ENCODE measurements at places on chromosomes 2 and 18.

DNA sequence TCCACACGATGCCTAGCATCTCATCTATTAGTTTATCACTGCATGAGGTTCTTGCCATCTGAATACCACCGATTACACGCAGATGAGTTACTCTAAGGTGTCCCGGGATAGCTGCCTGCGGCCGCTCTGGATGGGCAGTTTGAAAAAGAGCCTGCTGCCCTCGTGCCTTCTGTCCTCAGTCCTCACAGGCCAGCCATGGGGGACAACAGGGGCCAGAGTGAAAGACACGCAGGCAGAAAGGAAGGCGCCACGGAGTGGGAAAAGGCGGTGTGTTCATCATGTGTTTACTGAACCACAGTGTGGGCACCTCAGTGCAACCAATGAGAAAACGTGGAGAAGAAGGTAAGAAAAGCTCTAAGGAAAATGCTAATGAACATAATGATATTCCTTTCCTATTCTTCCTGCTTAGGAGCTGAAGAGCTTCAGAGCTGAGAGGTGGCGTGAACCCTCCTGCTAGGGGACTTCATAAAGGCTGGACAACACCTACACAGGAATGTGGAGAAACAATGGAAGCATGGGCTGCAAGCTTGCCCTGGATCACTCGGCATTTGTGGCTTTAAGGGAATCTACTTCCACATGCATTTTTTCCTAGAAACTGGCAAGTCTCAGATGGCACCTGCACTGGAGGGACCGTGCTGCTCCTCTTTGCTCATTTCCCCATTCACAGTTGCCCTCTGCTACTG lies 50.9 kb downstream of the CABYR start:
- DNase-seq: no peak

DNA sequence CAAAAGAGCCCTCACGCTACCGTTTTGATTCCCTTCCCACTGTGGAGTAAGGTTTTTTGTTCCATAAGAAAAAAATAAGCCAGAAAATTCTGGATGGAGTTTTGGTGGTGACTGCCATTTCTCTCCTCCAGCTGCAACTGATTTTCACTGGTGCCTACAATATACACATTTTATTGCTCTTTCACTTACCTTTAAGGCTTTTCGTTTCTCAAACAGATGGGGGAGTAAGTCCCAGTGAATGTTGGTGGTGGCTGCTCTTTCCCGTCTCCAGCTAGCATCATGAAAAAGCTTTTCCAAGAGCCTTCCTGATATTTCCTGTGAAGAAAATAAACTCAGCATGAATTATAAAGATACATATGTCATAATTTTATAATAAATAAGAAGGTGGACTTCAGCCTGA lies 932.5 kb upstream of the PIK3C3 start:
- no peak for DNase-seq

DNA sequence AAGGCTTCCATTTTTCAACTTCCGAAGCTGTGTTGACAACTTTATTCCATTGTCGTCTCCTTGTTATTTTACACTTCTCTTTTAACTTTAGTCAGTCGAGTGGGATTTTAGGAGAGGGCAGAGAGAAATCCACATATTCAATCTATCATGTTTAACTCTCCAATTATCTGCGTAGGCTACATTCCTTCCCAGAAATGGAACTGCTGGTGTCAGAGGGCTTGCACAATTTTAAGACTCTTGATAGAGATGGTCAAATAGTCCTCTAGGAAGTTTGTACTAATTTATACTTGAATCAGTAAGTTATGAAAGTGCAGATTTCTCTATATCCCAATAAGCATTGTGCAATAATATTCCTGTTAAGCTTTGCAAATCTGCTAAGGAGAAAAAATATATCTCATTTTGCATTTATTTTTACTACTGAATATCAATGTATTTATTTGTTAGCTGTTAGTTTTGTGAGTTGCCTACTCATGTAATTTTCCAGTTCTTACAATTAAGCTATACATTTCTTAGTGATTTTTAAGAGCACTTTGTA lies 95.6 kb downstream of the CYP26B1 start:
- DNase-seq: no peak

GRCh38 chr2:49940626-49941025 lies 786.3 kb upstream of the FSHR start:
- DNase-seq: no peak

- no peak for DNase-seq
Observed at GRCh38 chr2:64950226-64951160, 38.7 kb upstream of the SLC1A4 start.

GRCh38 chr18:69757733-69758132 lies 189.9 kb downstream of the CD226 start:
- no peak for DNase-seq

GRCh38 chr2:108348816-108349570 lies 28.8 kb upstream of the SULT1C4 start:
- DNase-seq: no peak

GRCh38 chr2:141187075-141187439 lies 943.8 kb downstream of the LRP1B start:
- no peak for DNase-seq

- DNase-seq: no peak
Observed at GRCh38 chr18:51712821-51713220, 515.3 kb upstream of the MEX3C start.

DNA sequence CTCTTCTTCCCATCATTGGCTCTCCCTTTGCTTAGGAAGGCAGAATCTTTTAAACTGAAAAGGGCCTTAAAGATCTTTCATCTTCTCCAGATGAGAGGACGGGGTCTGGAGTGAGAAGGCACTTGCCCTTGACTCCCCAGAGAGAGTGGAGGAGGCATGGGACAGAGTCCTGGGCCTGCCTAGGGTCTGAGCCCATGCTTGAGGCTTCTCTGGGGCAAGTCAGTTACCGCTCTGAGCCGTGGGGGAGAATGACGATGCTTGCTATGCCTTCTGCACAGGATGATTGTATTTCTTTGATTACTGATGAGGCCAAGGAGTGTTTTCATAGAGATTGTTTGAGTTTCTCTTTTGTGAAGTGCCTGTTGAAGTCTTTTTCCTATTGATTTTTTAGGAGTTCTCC lies 921 bp downstream of the PLB1 start:
- DNase-seq: no peak

DNA sequence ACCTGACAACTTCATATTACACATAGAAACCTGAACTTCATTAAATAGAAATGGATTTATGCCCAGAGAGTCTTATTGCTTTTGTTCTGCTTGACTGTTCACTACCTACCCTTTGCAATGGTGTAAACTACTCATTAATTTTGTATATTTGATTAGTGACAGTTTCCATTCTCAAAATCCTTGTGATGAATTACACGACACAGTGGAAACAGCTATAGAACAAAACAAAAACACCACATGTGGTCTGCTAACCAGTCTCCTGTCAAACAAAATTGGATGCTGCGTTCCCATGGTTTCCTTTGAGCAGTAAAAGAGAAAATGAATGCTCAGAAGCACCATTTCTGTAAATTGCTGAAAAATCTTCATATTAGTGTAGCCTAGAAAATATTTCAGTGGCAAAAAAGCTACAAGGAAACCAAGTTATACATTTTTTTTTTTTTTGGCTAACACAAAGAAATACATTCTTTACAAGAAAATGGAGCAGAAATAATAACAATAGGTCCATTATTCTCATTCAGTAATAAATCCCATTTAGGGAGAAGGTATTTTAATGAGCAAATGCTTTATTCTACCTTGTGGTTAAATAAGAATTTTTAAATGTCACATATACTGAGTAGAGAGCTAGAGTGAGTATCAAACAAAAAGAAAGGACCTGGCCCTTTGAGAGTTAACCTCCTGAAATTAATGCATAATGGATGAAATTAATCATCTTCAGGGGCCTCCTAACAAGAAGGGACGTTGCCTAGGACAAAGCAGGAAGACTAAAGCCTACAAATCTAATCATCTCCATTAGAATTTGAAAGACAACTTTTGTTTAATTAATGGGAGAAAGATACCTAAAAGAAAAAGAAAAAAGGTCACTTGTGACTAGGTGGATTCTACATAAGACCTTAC lies 355.1 kb upstream of the ZC3H15 start:
- DNase-seq: no peak

GRCh38 chr2:16104315-16104948 lies 164.1 kb downstream of the MYCN start:
- no peak for DNase-seq

- DNase-seq: no peak
Observed at GRCh38 chr18:32968248-32968647, 195.4 kb upstream of the KLHL14 start.

- no peak for DNase-seq
Observed at GRCh38 chr18:6200204-6200774, 214.4 kb downstream of the L3MBTL4 start.

DNA sequence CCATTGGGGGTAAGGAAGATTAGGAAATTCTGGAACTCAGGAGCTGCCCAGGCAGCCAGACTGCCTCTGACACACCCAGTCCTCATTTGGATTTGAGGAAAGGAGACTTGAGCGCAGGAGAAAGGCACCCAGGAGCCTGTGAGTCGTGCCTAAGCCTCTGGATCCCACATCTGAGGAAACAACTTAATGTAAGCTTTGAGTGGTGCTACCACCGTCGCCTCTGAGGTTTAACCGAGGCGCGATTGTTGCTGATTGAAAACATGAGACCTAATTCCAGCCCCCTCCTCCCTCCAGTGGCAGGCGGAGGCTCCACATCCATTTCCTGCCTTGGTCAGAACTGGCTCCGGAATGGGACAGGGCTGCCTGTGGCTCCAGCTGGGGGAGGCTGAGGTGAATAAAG lies 176.7 kb upstream of the PKDCC start:
- DNase-seq: no peak

DNA sequence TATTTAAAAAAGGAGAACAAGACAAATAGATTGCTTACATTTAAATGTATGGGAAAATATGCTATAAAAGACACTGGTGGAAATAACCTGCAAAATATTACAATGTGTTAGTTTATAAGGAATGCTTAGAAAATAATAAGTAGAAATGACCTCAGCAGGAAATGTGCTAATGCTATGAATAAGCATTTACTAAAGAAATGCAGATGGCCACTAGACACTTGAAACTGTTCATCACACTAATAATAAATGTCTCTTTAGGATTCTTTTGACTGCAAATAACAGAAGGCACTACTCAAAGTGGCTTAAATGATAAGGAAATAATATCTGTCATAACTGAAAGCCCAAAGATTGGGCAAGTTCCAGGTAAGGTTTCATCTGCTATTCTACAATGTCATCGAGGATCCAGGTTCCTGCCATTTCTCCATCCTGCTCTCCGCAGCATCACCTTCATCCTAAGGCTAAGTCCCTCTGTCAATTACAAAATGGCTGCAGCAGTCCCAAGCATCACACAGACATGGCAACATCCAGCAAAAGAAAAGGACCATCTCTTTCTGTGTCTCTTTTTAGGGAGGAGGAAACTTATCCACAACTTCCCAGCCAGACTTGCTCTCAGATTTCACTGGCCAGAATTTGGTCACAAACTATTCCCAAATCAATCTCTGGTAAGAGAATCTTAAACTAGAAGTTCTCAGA lies 21.9 kb downstream of the METTL8 start:
- DNase-seq: no peak

DNA sequence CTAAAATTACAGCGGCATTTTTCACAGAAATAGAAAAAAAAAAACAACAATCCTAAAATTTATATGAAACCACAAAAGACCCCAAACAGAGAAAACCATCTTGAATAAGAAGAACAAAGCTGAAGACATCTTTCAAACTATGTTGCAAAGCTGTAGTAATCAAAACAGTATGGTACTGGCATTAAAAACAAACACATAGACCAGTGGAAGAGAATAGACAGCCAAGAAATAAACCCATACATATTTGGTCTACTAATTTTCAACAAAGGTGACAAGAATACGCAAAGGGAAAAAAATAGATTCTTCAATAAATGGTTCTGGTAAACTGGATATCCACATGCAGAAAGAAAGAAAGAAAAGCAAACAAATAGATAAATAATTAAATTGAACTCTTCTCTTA lies 9.0 kb upstream of the CCDC150 start:
- DNase-seq: no peak

GRCh38 chr2:238267884-238268680 lies 20.3 kb downstream of the PER2 start:
- DNase-seq: no peak

DNA sequence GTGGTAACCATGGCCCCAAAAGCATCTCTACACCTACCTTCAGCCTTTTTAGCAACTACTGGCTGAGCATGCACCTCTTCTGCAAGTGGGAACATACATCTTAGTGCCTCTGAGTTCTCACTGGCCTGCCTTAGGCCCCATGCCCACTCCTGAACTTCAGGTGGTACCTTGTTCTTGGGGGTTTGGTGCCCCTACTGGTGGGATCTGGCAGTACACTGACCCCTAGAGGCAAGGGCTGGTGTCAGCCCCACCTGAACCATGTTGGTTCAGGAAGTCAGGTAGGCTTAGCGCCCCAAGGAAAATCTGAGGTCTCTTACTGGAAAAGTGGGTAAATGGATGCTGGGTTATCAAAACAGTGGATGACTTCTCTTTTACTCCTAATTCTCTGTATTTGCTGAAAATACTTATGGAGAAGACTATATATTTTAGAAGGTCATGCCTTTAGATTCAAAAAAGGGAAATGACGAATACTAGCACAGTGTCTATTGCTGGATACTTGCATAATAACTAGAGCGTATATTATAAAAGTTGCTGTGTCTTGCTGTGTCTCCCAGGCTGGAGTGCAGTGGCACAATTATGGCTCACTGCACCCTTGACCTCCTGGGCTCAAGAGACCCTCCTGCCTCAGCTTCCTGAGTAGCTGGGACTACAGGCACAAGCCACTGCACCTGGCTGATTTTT lies 84.6 kb downstream of the RAB31 start:
- no peak for DNase-seq

- DNase-seq: no peak
Observed at GRCh38 chr18:29594493-29594892, 1417.6 kb upstream of the CDH2 start.

DNA sequence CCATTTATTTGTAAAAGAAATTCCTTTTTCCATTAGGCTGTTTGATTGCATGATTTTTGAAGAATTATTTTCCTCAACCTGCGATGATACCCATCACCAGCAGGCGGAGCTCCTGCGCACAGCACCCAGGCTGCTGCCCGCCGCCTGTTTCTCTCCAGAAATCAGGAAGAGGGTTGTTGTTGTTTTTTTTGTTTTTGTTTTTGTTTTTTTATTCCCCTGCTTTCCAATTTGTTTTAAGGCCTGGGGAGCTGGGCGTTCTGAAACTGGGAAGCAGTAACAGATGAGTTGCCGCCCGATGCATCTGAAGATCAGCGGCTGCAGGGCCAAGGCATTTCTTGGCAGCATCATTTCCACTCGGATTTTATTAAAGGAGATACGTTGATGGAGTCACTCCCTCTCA lies 132.1 kb downstream of the MBP start:
- DNase-seq: peak; percentile 39

GRCh38 chr2:41994233-41994637 lies 53.6 kb upstream of the PKDCC start:
- no peak for DNase-seq

- no peak for DNase-seq
Observed at GRCh38 chr2:172177996-172178395, 75.3 kb upstream of the DLX2 start.

GRCh38 chr2:96180521-96180920 lies 28.1 kb downstream of the STARD7 start:
- no peak for DNase-seq
